ENCODE measurements at places on chromosomes 5 and 9. TPM values are rescaled to one million over a fixed set of nuclear protein-coding genes. Genes with fewer than 3 reads are reported as not detected.

- no peaks in the 10 kb centered on the region for H3K27me3 ChIP-seq
- H3K4me3 ChIP-seq = no peak overlapping the region
- peaks cover 12% of the 10 kb centered on the region for H3K4me1 ChIP-seq
- peaks cover 28% of the 10 kb centered on the region for H3K36me3 ChIP-seq
Measured at GRCh38 chr9:88464851-88465250, 70.1 kb upstream of the NXNL2 start.

DNA sequence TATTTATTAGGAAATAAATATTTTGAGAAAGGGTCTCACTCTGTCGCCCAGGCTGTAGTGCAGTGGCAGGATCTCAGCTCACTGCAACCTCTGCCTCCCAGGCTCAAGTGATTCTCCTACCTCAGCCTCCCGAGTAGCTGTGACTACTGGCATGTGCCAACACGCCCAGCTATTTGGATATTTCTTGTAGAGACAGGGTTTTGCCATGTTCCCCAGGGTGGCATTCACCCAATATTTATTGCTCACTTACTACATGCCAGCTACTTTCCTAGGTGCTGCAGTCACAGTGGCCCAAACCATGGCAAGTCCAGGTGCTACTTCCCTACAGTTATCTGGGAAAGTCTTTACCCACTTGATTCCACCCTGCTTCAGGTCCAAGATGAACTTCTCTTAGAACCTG, 8.3 kb upstream of the MED7 start:
- peaks cover 4% of the 10 kb centered on the region for H3K36me3 ChIP-seq
- peaks cover 65% of the 10 kb centered on the region for H3K4me1 ChIP-seq
- no peak for DNase-seq
- H3K4me3 ChIP-seq = no peak overlapping the region
- H3K27me3 ChIP-seq = no peaks in the 10 kb centered on the region

GRCh38 chr5:59126016-59126707, 543.3 kb downstream of the RAB3C start:
- no peak overlapping the region for H3K27ac ChIP-seq
- no peak overlapping the region for H3K4me3 ChIP-seq
- H3K27me3 ChIP-seq = no peaks in the 10 kb centered on the region
- no peaks in the 10 kb centered on the region for H3K36me3 ChIP-seq
- no peak for DNase-seq

GRCh38 chr5:138234651-138235050, 21.5 kb upstream of the CDC23 start:
- no peaks in the 10 kb centered on the region for H3K36me3 ChIP-seq
- no peaks in the 10 kb centered on the region for H3K4me1 ChIP-seq
- H3K27me3 ChIP-seq = peaks cover 11% of the 10 kb centered on the region
- no peak overlapping the region for H3K27ac ChIP-seq

DNA sequence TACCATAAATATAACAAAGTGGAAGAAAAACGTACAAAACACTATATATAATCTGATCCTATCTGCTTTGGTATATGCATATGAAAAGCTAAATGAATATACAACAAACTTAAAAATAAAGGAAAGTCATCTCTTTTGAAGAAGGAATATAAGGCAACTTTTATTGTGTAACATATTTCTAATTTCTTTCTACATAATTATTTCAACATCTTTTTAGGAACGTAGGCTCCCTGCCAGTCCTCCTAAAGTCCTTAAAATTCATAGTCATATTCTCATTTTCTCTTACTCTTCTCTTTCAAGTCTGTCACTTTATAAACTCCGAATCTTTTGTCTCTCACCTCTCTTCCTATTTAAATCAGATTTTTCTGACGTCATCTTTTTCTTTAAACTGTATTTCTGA, 9.6 kb downstream of the DEPDC1B start:
- H3K36me3 ChIP-seq = peaks cover 17% of the 10 kb centered on the region
- no peak overlapping the region for H3K27ac ChIP-seq
- H3K4me1 ChIP-seq = no peaks in the 10 kb centered on the region
- H3K4me3 ChIP-seq = no peak overlapping the region
- DNase-seq = no peak

- H3K4me1 ChIP-seq = peaks cover 89% of the 10 kb centered on the region
- H3K27ac ChIP-seq = no peak overlapping the region
- DNase-seq = peak; percentile 57
- peaks cover 19% of the 10 kb centered on the region for H3K36me3 ChIP-seq
- no peak overlapping the region for H3K4me3 ChIP-seq
Measured at GRCh38 chr5:6730407-6730806, 17.2 kb downstream of the TENT4A start.

- peak overlapping the region; percentile 99 for H3K27ac ChIP-seq
- H3K27me3 ChIP-seq = no peaks in the 10 kb centered on the region
- peak; percentile 55 for DNase-seq
- peak overlapping the region; percentile 62 for H3K4me3 ChIP-seq
Measured at GRCh38 chr9:129990269-129991010, 52.5 kb downstream of the FNBP1 start.

The PIP5K1B gene
- 1.6 TPM for total RNA-seq

The FOXD4L5 gene
- total RNA-seq = 0.07 TPM

The MSX2 gene
- not detected for total RNA-seq

The IL13 gene
- total RNA-seq = 5.5 TPM

The SMAD5 gene
- total RNA-seq = 7.7 TPM

The CTXN3 gene
- total RNA-seq = not detected

The CARTPT gene
- total RNA-seq = not detected

The WNT8A gene
- not detected for total RNA-seq

All from activated CD4-positive, alpha-beta T cell treated with anti-CD3 and anti-CD28 coated beads for 36 hours (primary cell).